AG08396 (cell line): ENCODE measurements at places on chromosomes 6 and 20.
A peak's percentile ranks its signal among the peaks of the same experiment; 100 is the strongest.

DNA sequence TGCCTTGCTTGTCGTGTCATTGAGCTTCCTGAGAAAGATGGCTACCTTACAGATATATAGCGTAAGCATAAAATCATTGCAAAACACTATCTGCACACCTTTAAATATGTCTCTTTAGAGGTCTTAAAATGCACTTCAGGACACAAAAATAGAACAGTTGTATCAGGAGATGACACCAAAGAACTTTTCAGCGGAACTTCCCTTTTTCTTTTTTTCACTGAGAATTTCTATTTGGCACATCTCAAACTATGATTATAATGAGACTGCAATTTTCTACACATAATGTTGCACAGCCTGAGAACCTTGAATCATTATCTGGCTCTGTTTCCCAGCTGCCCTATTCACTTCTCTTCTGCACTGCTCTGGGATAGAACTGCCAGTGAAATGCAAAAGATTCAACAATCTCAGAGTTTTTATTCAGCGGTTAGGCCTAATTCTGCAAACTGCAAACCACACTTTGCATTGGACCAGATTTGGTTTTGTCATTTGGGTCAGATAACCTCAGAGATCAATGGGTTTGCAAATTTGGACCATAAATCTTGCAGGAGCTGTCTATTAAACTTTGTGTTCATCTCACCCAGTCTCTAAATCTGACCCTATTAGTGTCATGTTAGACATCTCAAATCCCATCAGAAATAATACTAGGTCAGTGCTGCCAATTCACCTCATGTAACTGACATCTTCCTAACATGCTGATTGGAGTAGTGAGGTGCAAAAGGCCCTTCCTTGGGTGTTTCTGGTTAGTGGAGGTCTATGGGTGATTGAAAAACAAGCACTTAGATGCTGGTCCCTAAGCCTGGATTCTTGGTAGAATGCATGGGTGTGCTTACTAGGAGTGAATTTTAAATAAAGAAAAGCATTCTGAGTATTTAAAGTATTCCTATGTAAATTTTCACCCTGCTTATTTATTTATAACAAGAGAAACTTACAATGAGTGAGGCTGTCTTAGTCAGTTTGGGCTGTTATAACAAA lies 382.7 kb downstream of the UTRN start:
- no peak for DNase-seq

DNA sequence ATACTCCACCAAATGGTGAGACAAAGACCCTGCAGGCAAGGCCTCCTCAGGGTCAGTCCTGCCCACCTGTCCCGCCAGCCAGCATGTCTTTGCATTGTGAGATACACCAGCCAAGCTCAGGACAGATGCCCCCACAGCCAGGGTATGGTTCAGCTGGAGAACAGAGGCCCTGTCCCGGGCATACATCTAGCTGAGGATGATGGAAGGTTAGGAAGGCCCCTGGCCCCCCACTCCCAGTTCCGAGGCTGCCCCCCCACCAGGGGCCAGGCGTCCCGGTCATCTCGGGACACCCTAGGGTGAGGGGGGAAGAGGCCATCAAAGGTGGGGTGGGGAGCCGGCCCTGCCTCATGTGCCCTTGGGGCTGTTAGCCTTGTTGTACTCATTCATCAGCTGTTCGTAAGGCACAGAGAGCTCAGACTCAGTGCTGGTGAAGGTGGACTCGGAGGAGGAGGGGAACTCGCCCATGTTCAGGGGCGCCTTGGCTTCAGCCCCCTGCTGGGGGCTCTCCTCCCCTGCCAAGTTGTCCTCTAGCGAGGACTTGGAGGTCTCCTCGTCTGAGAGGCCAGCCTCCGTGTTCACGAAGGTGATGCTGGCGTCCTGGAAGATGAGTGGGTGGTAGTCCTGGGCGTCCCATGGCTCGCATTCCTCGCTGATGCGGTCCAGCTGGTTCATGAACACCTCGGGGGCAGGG lies 38.6 kb downstream of the KCNK5 start:
- no peak for DNase-seq

DNA sequence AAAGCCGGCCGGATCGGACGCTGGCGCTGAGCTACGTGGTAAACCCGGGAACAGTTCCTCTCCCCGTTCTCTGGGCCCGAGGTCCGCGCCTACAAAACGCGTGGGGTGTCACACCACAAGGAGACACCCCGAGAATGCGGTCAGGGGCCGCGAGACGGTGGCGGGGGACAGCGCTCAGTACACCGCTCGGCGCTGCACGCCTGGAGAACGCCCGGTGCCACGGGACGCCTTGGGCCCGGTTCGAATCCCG lies 670 bp downstream of the NCOA5 start:
- DNase-seq = no peak

GRCh38 chr6:142706210-142706609 lies 238.8 kb downstream of the HIVEP2 start:
- no peak for DNase-seq

DNA sequence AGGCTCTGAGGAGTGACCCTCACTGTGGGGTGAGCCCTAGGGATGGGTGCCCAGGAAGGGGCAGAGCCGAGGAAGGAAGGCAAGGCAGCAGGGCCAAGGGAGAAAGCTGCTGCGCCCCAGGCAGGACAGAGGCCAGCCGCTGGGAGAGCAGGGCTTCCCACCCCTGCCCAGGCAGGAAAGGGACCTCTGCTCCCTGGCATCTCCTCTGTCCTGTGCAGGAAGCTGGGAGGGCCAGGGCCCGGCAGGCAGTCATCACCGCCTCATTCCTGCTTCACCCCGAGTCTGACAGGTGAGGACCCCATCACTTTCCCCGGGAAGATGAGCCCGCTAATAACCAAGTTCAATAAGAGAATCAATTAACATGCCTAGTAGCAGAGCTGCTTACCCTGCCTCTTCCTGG lies 81.3 kb downstream of the EDN3 start:
- DNase-seq = no peak

DNA sequence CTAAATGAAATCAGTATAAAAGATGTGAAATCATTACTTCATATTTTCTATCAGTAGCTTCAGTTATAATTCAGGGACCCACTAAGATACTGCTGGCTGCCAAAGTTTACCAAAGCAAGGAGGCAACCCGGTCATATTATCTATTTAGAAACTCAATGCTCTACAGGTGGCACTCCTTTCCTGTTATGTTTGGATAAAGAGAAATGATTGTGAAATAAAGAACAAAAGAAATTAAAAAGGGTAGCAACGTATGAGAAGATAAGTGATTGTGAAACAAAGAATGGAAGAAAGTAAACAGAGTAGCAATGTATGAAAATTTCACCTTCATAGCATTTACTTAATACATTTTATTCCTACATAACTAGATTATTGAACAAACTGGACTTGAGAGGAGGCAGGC lies 45.2 kb downstream of the RSPH3 start:
- no peak for DNase-seq

- DNase-seq = peak; percentile 89
Measured at GRCh38 chr20:62357187-62357667, 9.9 kb downstream of the LAMA5 start.

GRCh38 chr6:109369728-109370127 lies 12.5 kb downstream of the CD164 start:
- no peak for DNase-seq
